ENCODE measurements at places on chromosomes 1 and 21. TPM values are rescaled to one million over a fixed set of nuclear protein-coding genes. Genes with fewer than 3 reads are reported as not detected.

Gene GALE
- 7.5 TPM for total RNA-seq

GRCh38 chr1:30445449-30445848, 277.9 kb downstream of the MATN1 start:
- no peak for DNase-seq

DNA sequence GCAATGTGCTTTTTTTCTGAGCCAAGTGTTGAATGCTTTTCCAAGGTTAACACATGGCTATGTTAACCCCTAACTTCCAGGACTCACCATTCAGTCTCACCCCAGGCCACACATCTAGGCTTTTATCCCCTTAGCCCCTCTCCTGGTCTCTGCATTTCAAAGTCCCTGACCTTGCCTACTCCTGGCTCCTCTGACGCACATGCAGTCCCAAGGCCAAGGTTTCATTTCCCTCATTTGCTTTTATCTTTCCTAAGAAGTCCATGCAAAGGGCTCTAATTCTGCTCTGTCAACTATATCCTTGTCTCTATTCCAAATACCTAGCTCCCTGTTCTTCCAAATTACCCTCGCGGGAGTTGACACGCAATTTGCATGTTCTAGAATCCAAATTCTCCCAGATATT, 25.4 kb downstream of the SLC30A10 start:
- no peak for DNase-seq

DNA sequence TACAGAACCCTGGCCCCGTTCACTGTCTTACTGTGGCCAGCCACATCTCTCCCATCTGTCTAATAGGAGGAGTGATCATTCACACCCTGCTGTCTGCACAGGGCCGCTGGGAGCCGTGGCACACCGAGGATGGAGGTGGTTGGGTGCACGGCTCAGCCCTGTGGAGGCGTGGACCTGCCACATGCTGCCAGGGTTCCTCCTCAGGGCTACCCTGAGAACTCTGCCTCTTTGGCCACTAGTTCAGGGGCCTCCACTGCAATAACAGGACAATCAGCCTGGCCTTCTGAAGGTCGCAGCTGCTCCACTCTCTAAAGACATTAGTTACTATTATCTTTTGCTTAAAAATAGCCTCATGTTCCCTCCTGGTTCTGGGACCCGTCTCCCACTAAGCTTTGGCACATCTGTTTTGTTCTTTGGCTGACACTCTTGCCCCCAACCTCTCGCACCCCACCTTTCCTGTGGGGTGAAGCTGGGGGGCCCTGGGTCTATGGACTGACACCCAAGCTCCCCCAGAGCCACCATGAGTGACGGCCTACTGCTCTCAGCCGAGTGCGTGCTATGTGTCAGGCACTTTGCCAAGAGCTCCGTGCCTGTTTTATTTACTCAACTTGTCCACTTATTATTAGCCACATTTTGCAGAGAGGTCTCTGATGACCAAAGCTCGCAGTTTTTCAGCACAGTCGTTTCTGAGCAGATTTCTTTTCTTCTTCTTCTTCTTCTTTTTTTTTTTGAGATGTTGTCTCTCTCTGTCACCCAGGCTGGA, 66.3 kb downstream of the ARHGEF10L start:
- DNase-seq, result no peak

- no peak for DNase-seq
Measured at GRCh38 chr1:165894591-165894990, 67.2 kb downstream of the UCK2 start.

- no peak for DNase-seq
Measured at GRCh38 chr1:203207751-203208150, 21.2 kb upstream of the CHI3L1 start.

DNA sequence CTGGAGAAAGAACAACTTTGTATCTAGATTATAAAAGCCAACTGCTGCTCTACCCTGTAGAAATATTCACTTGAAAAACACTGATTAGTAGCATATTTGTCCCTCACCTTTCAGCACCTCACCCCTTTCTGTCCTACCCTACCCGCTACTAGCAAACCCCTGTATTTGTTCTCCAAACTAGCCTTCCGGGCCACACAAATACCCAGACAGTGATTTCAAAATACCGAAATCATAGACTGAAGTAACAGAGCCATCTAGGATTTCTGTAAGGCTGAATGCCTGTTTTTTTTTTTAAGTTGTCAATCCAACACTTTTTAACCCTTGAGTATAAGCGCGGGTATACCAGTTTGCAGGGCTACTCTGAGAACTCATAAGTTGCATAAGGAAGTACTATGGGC, 398 bp upstream of the DPT start:
- no peak for DNase-seq

- DNase-seq, result no peak
Measured at GRCh38 chr1:53450225-53450624, 9.0 kb upstream of the DMRTB1 start.

- DNase-seq, result no peak
Measured at GRCh38 chr1:1043921-1044320, 24.0 kb downstream of the AGRN start.

- no peak for DNase-seq
Measured at GRCh38 chr1:210770396-210770984, 363.5 kb downstream of the KCNH1 start.

DNA sequence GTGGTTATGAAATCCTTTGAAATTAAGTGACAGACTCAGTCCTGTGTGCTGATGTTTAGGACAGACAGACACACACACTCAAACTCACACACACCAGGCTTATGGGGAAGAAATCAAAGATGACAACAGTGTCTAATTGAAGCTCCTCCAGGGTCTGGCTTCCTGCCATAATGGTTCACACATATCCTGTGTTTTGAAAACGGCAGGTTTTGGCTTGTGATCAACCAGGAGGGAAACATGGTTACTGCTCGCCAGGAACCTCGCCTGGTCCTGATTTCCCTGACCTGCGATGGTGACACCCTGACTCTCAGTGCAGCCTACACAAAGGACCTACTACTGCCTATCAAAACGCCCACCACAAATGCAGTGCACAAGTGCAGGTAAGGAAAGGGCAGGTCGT, 4.6 kb downstream of the MTARC1 start:
- no peak for DNase-seq

DNA sequence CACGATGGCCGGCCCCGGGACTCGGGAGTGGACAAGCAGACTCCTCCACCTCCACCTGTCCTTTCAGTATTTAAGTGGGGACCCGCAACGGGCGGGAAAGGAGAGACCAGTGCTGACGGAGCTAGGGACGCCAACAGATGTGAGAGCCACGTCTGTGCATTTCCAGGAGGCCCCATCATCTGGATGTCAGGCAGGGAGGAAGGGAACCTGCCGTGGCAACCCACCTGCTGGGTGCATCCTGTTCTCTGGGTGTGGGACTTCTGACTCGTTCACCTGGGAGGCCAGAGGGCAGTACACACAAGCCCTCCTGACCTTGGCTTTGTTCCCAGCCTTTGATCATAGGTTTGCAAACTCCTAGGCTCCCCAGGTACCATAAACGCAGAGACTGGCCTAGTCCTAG, 5.6 kb upstream of the PCBP3 start:
- no peak for DNase-seq

DNA sequence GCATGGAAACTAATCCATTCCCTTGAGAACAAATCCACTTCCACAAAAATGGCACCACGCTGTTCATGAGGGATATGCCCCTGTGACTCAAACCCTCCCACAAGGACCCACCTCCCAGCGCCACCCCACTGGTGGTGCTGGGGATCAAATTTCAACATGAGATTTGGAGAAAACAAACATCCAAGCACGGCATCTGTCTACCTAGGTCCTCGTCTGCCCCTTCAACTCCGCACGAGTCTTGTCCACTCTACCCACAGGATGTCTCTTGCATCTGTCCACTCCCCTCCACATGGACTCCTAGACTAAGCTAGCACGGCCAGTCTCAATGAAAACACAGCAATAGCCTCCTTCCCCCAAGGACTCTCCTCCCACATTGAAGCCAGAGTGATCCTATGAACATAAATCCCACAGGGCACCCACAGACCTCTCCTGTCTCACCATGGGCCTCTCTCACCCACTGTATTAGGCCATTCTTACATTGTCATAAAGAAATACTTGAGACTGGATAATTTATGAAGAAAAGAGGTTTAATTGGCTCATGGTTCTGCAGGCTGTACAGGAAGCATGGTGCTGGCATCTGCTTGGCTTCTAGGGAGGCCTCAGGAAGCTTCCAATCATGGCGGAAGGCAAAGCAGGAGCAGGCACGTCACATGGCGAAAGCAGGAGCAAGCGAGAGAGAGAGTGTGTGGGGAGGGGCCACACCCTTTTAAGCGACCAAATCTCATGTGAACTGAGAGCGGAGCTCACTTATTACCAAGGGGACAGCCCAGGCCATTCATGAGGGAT, 101.4 kb downstream of the TOMM20 start:
- no peak for DNase-seq
